ENCODE measurements at places on chromosomes 16 and 17.

DNA sequence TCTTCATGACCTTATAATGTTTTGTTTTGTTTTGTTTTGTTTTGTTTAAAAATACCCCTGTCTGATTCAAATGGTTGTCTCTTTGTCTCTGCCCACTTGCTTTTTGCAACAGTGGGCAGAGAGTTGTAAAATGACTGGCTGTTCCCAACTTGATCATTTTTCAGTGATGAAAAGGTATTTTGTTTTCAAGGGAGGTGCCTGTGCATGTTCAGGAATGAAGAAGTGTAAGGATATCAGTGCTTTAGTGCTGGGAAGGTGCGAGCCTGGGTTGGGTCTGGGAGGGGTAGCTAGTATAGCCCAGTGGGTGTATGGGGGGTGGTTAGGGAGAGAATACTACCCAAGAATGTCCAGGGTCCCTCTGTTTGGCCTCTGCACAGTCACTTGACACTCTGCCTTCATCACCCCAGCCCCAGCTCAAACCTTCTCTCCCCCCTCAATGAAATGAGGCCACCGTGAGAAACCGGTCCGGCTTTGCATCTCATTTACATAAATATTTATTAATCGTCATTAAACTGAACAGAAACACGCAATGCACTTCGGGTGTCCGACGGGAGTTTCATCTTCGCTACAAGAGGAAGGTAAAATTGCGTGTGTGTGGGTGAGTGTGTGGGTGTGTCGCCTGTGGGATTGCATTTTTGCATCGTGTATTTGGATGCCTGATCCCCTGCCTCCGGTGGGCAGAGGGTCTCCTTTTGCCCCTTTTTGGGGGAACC is 4.3 kb downstream of the NEUROD2 start:
- no peak for DNase-seq

DNA sequence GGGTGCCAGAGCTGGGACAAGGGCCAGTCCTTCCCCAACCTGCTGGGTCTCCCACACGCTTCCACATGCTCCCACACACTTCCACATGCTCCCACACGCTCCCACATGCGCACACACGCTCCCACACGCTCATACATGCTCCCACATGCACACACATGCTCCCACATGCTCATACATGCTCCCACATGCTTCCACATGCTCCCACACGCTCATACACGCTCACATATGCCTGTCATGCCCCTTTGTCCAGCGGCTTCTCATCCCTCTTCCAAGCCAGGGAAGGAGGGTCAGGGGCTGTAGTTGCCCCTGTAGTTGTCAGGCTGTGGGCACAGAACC is 9.9 kb upstream of the METRNL start:
- no peak for DNase-seq

DNA sequence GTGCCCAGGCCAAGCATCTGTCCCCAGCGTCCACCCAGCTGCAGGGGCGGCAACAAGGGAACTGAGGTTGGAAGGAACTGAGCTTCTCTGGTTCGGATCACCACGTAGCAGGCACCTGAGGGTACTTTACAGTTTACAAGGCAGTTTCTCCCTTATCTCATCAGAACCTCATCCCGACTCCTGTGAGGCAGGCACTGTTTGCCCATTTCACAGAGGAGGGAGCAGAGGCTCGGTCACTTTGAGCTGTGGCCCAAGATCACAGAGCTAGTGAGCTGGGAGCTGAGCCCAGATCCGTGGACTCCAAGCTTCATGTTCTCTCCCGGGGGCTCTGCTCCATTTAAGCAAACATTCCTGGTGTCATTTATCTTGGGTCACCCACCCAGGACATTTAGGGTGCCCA is 15.1 kb downstream of the UBALD1 start:
- no peak for DNase-seq

DNA sequence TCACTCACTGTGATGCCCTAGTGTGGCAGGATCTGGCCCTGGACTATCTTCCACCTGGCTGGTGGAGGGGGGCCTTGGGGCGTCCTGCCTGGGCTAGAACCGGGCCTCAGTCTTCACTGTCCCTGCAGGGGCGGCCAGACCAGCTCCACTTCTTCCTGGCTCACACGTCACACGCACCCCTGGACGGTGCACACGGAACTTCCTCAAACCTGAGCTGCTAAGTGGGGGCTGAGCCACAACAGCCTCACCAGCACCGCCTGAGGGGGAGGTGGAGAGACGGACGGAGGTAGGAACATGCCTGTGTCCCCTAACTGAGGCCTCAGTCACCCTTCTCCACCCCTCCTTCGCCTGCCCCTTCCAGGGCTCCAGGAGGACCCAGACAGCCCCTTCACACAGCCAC is 36.6 kb downstream of the TIMM22 start:
- no peak for DNase-seq

- no peak for DNase-seq
Measured at GRCh38 chr17:16866436-16866835, 105.5 kb downstream of the TNFRSF13B start.

DNA sequence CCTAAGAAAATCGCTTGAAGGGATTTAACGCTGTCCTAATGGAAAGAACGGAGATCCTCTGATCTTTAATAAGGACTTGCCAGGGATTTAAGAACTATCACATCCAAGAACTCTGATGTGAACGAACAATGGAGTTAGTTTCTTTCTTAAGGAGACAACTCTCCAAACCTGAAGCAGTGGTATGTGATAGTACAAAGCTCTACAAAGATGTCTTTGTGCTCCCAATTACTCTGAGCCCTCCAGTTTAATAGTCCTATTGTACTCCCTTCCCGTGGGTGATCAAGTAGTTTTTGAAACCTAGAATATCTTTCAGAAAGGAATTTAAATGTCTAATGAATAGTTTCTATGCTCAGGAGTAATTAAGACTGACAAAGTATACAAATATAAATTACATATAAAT is 123.8 kb downstream of the FTO start:
- DNase-seq = peak; percentile 73

- no peak for DNase-seq
Measured at GRCh38 chr17:37039269-37039668, 90.5 kb downstream of the AATF start.

DNA sequence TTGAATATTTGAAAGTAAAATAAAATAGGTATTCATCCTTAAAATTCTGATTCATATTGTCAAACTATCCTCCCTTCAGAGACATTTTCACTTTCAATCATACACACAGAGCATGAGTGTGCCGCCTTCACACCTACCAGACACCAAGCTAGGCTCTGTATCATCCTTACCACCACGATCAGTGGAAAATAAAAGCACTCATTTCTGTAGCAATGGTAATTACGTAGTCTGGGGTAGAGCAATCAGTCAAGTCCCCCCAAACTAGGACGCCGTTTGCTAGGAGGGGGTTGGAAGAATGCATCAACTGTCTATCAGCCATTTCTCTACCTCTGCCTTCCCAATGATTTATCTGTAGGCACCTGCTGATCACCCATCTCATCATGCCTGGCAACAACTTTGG is 84.6 kb upstream of the GRIN2A start:
- DNase-seq = no peak

DNA sequence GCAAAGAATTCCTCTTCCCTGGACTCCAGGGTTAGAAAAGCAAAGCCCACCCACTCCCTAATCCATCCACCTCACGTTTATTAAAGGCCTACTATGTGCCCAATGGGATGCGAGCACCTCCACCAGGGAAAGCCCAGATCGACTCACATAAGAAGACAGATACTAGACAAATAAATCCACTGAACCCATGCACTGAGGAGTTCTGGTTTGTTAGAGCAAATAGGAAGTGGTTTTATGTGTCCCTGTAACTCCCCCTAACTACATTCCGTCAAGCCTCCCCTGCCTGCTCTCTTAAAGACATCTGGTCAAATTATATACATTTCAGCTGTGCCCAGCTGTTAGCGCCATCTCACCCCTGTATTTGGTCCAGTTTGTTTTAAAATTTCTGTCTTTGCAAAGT is 218.5 kb upstream of the RPL38 start:
- no peak for DNase-seq

- DNase-seq = no peak
Measured at GRCh38 chr17:76527430-76528111, 9.9 kb downstream of the CYGB start.

Measured in neuronal stem cell (in vitro differentiated cells).